ENCODE measurements at places on chromosomes 3 and 15.
A peak's percentile ranks its signal among the peaks of the same experiment; 100 is the strongest.

DNA sequence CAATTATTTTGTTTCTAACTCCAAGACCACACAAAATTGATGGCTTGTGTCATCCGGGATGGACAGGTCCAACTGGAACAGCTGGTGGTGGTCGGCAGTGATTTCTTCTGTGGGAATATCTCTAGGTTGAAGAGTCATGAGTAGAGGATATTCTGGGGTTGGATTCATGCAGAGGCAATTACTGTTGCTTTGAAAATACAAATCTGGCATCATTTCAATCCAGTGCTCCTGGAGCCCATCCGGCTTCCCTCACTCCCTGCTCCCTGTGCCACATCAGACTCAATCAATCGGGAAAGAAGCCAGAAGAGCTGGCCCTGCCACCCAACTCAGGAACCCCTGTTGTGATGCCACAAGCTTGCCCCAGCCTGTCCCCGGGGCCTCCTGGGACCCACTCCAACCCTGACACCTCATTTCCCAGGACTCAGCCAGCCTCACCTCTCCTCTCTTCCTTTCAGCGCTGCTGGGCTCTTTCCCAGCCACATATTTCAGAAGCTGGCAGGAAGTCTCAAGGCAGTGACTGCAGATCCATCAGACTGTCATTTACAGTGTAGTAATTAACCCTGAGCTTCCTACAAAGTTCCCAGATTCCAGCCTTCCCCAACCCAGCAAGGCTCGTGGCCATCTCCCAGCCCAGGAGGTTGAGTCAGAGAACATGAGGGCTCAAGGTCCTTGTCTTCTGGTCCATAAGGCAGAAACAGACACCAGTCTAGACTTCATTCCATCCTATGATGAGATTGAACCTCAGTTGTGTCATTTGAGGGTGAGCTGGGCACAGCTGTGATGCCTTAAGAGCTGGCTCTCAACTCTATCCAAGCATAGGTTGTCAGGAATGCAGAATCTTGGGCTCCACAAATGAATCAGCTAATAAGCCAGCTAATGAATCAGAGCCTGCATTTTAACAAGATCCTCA lies 114.0 kb downstream of the FAM174B start:
- H3K36me3 ChIP-seq, result no peaks in the 10 kb centered on the region
- H3K4me1 ChIP-seq, result no peaks in the 10 kb centered on the region
- peak overlapping the region; percentile 29 for H3K27ac ChIP-seq
- no peaks in the 10 kb centered on the region for H3K27me3 ChIP-seq

DNA sequence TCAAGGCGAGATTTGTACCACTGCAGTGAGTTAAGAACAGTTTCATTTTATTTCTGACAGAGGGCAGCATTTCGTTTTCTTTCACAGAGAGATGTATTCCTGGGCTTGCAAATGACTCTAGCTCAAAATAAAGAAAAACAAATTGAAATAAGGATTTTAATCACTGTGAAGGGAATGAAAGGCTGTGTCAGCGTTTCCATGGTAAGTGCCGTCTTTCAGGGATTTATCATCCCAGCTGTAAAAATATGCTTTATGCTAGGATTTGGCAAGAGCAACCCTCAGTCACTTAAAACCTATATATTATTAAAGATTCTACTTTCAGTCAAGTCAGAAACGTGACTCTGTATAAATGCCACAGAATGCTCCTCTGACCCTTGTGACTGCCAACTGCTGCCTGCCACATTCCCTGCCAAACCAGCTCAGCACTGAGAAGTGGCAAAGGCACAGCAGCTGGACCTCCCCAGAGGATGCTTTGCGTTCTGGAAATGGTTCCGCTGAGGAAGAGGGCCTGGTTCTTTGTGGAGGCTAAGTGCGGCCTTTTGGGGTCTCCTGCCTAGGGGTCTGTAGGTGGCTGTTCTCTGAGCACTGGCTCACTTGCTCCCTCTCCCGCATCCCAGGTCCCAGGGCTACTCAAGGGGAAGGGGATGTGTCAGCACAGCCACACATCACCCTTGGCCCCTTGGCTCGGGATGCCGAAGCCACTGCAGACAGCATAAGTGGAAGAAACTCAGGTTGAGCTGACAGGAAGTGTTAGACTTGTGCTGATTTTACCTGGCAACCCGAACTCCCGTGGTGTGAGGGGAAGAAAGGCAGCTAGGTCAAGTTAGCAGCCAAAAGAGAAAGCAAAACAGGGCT lies 56.6 kb upstream of the POMGNT2 start:
- peaks cover 14% of the 10 kb centered on the region for H3K4me1 ChIP-seq
- no peak for DNase-seq
- H3K36me3 ChIP-seq, result no peaks in the 10 kb centered on the region
- no peaks in the 10 kb centered on the region for H3K27me3 ChIP-seq

GRCh38 chr3:77825001-77825827 lies 785.3 kb downstream of the ROBO2 start:
- H3K36me3 ChIP-seq, result no peaks in the 10 kb centered on the region
- H3K4me1 ChIP-seq, result peaks cover 3% of the 10 kb centered on the region
- no peaks in the 10 kb centered on the region for H3K27me3 ChIP-seq
- peak overlapping the region; percentile 68 for H3K27ac ChIP-seq
- H3K4me3 ChIP-seq, result no peak overlapping the region

DNA sequence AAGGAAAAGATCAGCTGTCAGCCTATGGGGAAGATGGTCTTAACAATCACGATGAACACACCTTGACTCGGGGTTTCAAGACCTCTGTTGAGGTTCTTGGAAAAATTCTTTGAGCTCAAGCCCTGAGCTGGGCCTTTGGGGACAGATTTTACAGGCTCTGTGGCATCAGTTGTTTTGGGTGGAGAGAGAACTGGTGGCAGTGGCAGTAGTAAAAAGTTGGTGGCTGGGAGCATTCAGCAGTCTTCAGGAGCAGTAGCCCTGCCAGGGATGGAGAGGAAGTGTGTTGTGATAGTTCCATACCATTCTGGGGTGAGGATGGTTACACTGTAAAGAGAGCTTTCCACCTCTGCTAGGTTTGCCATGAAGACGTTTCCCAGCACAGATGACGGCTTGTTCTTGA lies 4.9 kb upstream of the KY start:
- peaks cover 12% of the 10 kb centered on the region for H3K4me1 ChIP-seq
- H3K36me3 ChIP-seq, result no peaks in the 10 kb centered on the region
- DNase-seq, result no peak
- no peak overlapping the region for H3K4me3 ChIP-seq

DNA sequence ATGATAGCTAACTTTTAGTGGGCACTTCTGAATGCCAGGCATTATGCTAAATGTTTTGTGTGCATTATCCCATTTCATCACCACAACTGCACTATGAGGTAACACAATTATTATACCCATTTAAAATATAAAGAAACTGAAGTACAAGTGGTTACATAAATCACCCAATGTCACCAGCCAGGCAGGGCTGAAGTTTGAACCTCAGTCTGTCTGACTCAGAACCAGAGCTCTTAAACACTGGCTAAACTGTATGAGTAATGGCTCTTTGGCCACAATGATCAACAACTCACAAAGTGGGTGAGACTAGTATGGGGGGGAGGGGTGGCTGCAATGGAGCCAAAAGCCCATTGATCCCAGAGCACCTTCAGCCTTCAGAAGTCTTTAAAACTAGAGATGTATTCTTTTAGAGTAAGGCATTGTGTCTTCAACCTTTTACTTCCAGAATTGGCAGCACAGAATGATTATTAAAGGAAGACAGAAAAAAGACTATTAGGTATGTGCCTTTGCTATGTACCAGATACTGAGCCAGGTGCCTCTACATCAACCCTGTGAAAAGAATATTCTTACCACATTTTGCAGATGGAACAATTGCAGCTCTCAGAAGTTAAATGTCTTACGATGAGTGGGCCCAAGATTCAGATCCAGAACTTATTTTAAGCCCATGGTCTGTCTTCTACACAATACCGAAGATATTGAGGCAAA lies 166.9 kb downstream of the UACA start:
- DNase-seq, result no peak
- H3K36me3 ChIP-seq, result no peaks in the 10 kb centered on the region
- H3K4me1 ChIP-seq, result no peaks in the 10 kb centered on the region
- peaks cover 8% of the 10 kb centered on the region for H3K27me3 ChIP-seq
- no peak overlapping the region for H3K27ac ChIP-seq

DNA sequence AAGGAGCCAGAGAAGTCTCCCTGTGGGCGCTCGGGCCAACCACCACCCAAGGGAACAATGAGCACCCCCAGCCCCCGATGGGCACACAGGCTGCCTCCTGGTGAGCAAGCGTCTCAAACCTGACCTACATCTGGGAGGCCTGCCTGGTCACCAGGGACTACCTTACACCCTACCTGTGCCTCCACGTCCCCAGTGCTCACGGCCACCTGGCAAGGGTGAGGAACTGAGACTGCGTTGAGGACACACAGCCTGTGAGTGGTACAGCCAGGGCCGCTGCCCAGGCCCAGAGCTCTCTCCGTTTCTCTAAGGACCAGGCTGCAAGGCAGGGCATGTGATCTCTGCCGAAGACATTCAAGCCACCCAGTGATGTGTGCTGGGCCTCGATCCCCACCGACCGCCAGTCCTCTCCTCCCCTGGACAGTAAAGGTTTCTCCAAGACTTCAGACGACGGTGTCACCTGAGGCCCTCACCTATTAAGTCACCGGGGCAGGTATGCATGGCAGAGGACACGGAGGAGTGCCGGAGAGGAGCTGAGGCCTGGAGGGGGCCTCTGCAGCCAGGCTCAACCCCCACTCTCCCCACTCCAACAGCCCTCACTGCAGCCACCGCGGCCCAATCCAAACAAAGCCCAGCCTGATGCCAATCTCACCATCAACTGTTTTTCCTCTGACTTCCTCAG lies 2.8 kb downstream of the GOLGA8A start:
- H3K4me3 ChIP-seq, result no peak overlapping the region
- no peak for DNase-seq
- H3K27me3 ChIP-seq, result no peaks in the 10 kb centered on the region
- peaks cover 26% of the 10 kb centered on the region for H3K4me1 ChIP-seq
- no peaks in the 10 kb centered on the region for H3K36me3 ChIP-seq

GRCh38 chr15:54571576-54571975 lies 593.3 kb downstream of the UNC13C start:
- DNase-seq, result no peak
- no peaks in the 10 kb centered on the region for H3K27me3 ChIP-seq
- no peaks in the 10 kb centered on the region for H3K4me1 ChIP-seq
- no peaks in the 10 kb centered on the region for H3K36me3 ChIP-seq
- no peak overlapping the region for H3K4me3 ChIP-seq

- H3K36me3 ChIP-seq, result no peaks in the 10 kb centered on the region
- no peak overlapping the region for H3K4me3 ChIP-seq
- H3K27me3 ChIP-seq, result no peaks in the 10 kb centered on the region
- H3K27ac ChIP-seq, result no peak overlapping the region
- no peaks in the 10 kb centered on the region for H3K4me1 ChIP-seq
- DNase-seq, result no peak
Observed at GRCh38 chr3:126135071-126135405, 45.3 kb downstream of the ALDH1L1 start.

DNA sequence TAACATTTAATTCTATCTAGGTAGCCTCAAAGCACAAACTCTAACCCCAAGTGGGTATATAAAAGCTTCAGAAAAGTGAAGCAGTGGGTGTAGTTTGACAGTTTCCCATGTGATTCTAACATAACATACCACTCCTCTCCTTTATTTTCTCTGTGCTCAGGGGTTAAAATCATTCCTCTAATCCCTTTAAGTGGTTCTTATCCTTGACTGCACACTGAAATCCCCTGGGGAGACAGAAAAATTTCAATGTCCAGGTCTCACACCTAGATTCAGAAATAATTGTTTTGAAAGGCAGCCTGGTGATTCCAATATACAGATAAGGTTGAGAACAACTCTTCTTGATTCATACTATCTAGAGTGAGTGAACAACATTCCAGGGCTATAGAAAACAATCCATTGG lies 986.4 kb downstream of the ROBO1 start:
- H3K4me3 ChIP-seq, result no peak overlapping the region
- no peak overlapping the region for H3K27ac ChIP-seq
- DNase-seq, result no peak
- H3K27me3 ChIP-seq, result no peaks in the 10 kb centered on the region

DNA sequence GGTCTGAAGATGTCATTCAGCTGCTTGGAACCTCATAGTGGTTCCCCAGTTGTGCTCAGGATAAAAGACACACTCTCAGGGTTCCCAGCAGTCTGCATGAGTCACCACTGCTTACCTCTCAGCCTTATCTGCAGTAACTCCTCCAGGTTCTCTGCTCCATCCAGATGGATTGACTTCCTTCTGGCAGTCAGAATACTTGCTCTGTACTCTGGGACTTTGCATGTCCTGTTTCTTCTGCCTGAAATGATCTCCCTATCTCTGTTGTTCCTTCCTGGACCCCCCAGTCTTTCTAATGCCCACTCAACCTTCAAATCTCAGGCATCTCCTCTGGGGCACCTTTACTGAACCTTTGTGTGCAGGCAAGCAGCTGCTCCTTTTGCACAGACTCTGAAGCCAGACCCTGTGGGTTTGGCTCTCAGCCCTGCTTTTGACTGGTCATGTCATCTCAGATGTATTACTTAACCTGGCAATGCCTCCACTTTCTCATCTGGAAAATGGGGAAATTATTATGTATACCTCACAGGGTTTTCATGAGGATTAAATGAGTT lies 38.4 kb downstream of the ITPR1 start:
- no peaks in the 10 kb centered on the region for H3K36me3 ChIP-seq
- DNase-seq, result no peak
- no peak overlapping the region for H3K27ac ChIP-seq
- H3K4me3 ChIP-seq, result no peak overlapping the region
- H3K4me1 ChIP-seq, result peaks cover 40% of the 10 kb centered on the region

DNA sequence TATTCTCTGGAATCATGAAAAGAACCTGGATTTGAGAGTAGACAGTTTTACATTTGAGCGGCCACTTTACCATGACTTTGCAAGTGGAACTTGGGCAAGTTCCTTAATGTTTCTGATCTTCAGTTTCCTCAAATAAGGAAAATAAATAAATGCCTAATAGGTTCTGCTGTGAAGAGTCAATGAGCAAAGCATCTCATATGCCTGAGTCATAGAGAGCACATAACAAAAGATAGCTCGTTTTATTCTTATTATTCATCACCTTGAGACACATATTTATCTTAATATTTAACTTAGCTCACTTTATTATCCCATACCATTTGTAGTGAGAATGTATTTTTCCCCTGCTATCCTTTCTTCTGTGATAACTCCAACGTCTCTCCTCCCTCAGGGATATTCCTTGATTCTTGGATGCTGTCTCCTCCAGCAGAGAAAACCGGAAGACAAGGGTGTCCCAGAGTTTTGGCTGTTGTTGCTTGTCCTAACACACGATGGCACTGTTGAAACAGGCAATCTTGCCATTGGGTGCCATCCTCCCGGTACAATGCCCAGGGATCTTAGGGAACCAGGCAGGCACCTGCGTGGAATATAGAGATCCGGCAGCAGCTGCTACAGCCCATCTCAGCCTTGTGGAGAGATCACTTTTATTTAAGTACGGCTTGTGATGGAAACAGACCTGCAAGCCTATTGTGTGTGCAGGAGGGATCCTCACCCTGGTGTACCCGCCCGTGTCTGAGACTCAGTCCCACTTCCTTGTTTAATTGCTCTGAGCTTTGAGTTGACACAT lies 33.3 kb upstream of the VPS33B start:
- no peak for DNase-seq

Data from esophagus squamous epithelium (tissue), 5 donors.